Smooth muscle cell of the coronary artery (primary cell): ENCODE measurements at places on chromosomes 1 and 21. TPM values are rescaled to one million over a fixed set of nuclear protein-coding genes. Genes with fewer than 3 reads are reported as not detected.

Gene NEK2
- total RNA-seq, result 0.70 and 6.5 TPM in 2 replicates

Gene RHOU
- total RNA-seq, result 0.45 and 4.8 TPM in 2 replicates

Gene FCER1G
- total RNA-seq, result 0.23 TPM in 1 of 2 replicates, not detected in the other

Gene KCNA3
- 1.4 TPM in 1 of 2 replicates, not detected in the other for total RNA-seq

Gene CGN
- 0.30 and 0.35 TPM in 2 replicates for total RNA-seq

Gene EPHX1
- total RNA-seq, result 10.7 and 45.7 TPM in 2 replicates

Gene FCRL6
- not detected in 2 replicates for total RNA-seq

Gene BEST4
- 0.08 TPM in 1 of 2 replicates, not detected in the other for total RNA-seq

Gene ERRFI1
- total RNA-seq, result 14.9 and 17.5 TPM in 2 replicates

Gene TP73
- not detected in 2 replicates for total RNA-seq

Gene TNFSF4
- 0.70 and 17.2 TPM in 2 replicates for total RNA-seq

Gene CACNA1S
- not detected in 2 replicates for total RNA-seq

Gene C1QB
- total RNA-seq, result not detected in 2 replicates

Gene OR2L8
- not detected in 2 replicates for total RNA-seq

Gene DNAJC11
- total RNA-seq, result 42.0 and 44.5 TPM in 2 replicates

Gene RRP15
- total RNA-seq, result 4.2 and 5.7 TPM in 2 replicates

Gene HIPK1
- 17.4 and 17.7 TPM in 2 replicates for total RNA-seq

Gene ZNF687
- total RNA-seq, result 7.0 and 7.8 TPM in 2 replicates

Gene RSBN1
- total RNA-seq, result 6.0 and 23.6 TPM in 2 replicates

Gene LMX1A
- total RNA-seq, result not detected in 2 replicates

Gene LCE3A
- total RNA-seq, result not detected in 2 replicates

Gene WNT3A
- total RNA-seq, result not detected in 2 replicates

Gene SPRR3
- not detected in 2 replicates for total RNA-seq

Gene MMEL1
- total RNA-seq, result 0.60 TPM in 1 of 2 replicates, not detected in the other

Gene PRAMEF25
- total RNA-seq, result not detected in 2 replicates

Gene AIM2
- total RNA-seq, result not detected in 2 replicates

Gene CFAP57
- total RNA-seq, result 0.12 and 0.15 TPM in 2 replicates

Gene UBR4
- 61.0 and 63.1 TPM in 2 replicates for total RNA-seq

Gene DIO1
- not detected in 2 replicates for total RNA-seq

Gene LCE3E
- total RNA-seq, result not detected in 2 replicates

Gene RPTN
- total RNA-seq, result 0.70 TPM in 1 of 2 replicates, not detected in the other

Gene ARTN
- 0.38 TPM in 1 of 2 replicates, not detected in the other for total RNA-seq

Gene KLHDC8A
- total RNA-seq, result 0.08 TPM in 1 of 2 replicates, not detected in the other

Gene TDRD10
- total RNA-seq, result not detected in 2 replicates

Gene CELA3A
- not detected in 2 replicates for total RNA-seq

Gene FAM131C
- total RNA-seq, result 0.08 TPM in 1 of 2 replicates, not detected in the other

Gene NR5A2
- 0.23 TPM in 1 of 2 replicates, not detected in the other for total RNA-seq

Gene ERI3
- 26.7 and 56.3 TPM in 2 replicates for total RNA-seq

Gene TNFRSF18
- total RNA-seq, result not detected in 2 replicates

Gene CD5L
- not detected in 2 replicates for total RNA-seq

Gene LEFTY1
- total RNA-seq, result 0.08 and 0.23 TPM in 2 replicates

Gene GPR3
- total RNA-seq, result under 0.01 and 0.30 TPM in 2 replicates

Gene NUP210L
- total RNA-seq, result under 0.01 and 0.12 TPM in 2 replicates

Gene LRRIQ3
- total RNA-seq, result 0.30 and 0.35 TPM in 2 replicates

Gene ALDH4A1
- 16.1 and 18.9 TPM in 2 replicates for total RNA-seq
